Natural killer cell treated with Interleukin-12 subunit alpha and Interleukin-12 subunit beta and Interleukin-15 and Interleukin-18, amount 100 ng/mL, for 72 hours (primary cell): ENCODE measurements at places on chromosomes 12 and 14. TPM values are rescaled to one million over a fixed set of nuclear protein-coding genes. Genes with fewer than 3 reads are reported as not detected.
A peak's percentile ranks its signal among the peaks of the same experiment; 100 is the strongest.

- peak overlapping the region; percentile 21 for H3K27ac ChIP-seq
- peaks cover 7% of the 10 kb centered on the region for H3K36me3 ChIP-seq
- DNase-seq: no peak
- H3K27me3 ChIP-seq: no peaks in the 10 kb centered on the region
These were observed 6.1 kb downstream of the RBM19 start for GRCh38 chr12:113960030-113960429.

DNA sequence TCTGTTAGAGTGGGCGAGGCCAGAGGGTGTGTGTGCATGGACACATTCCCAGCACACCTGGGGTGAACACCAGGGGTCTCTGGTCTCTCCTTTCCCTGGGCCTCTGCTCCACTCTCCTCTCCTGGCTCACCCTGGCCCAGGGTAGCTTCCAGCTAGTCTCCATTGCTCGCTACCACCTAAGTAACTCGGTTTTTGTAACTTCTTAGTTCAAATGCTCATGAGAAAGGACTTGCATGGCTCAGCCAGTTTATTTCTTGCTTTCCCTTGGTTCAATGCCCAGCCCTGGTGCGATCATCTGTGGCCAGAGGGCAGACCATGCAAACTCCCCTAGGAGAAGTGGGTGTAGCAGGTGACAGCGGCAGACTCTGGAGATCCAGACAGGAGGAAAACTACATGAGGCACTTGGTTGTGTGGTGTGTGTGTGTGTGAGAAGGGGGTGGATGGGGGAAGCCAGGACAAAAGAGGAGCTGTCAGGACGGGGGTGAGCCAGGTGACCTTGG lies 8.9 kb upstream of the ACVR1B start:
- no peak overlapping the region for H3K27ac ChIP-seq
- peaks cover 9% of the 10 kb centered on the region for H3K4me1 ChIP-seq
- H3K27me3 ChIP-seq: peaks cover 12% of the 10 kb centered on the region
- no peak overlapping the region for H3K4me3 ChIP-seq

DNA sequence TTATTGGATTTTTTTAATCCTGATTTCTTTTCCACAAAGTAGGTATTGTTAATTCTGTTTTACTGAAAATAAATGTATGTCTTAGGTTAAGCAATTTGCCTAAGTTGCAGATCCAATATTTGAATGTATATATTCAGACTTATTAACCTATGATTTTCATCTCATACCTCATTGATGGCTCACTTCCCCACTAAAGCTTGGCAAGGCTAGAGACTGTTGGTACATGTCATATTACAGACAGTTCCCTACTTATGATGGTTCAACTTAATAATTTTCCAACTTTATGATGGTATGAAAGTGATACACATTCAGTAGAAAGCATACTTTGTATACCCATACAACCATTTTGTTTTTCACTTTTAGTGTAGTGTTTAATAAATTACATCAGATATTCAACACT lies 33.2 kb upstream of the KCNH3 start:
- DNase-seq: no peak
- H3K27ac ChIP-seq: no peak overlapping the region
- H3K4me3 ChIP-seq: no peak overlapping the region

GRCh38 chr14:34283590-34283989 lies 178.4 kb downstream of the SPTSSA start:
- H3K4me3 ChIP-seq: no peak overlapping the region
- peaks cover 7% of the 10 kb centered on the region for H3K27me3 ChIP-seq
- H3K4me1 ChIP-seq: no peaks in the 10 kb centered on the region

Gene DHH
- 0.31 TPM for total RNA-seq
